IMR-90 (cell line): ENCODE measurements at places on chromosomes 3 and 15.
A peak's percentile ranks its signal among the peaks of the same experiment; 100 is the strongest.

- no peak overlapping the region for H3K4me3 ChIP-seq
- no peaks in the 10 kb centered on the region for H3K27me3 ChIP-seq
- H3K4me1 ChIP-seq = no peaks in the 10 kb centered on the region
These were observed 32.6 kb downstream of the SERPINI2 start for GRCh38 chr3:167441256-167441655.

- no peak overlapping the region for H3K4me3 ChIP-seq
- no peak for DNase-seq
- H3K27me3 ChIP-seq = no peaks in the 10 kb centered on the region
- H3K4me1 ChIP-seq = no peaks in the 10 kb centered on the region
These were observed 41.8 kb downstream of the IQCB1 start for GRCh38 chr3:121793078-121793477.

DNA sequence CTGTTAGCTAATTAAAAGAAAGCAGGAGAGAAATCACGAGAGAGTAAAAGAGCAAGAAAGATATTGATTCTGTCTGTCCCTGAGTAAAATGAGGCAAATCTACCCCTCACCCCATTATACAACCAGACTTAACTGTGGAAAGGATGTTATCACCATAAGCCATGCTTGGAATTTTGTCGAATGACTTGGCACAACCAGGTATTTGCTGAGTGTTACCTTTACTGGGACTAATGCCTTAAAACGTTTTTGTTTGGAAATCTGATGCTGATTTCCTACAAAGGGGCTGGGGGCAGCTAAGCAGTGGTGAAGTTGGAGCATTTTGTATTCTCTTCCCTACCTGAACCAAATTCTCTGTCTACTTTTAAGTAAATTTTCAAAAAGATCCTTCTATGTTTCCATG lies 211.1 kb downstream of the GREM1 start:
- 0 out of 2 replicates have a peak, but pooled peaks cover 2% of the 10 kb centered on the region for H3K36me3 ChIP-seq
- DNase-seq = no peak
- H3K27me3 ChIP-seq = no peaks in the 10 kb centered on the region
- no peak overlapping the region for H3K27ac ChIP-seq

DNA sequence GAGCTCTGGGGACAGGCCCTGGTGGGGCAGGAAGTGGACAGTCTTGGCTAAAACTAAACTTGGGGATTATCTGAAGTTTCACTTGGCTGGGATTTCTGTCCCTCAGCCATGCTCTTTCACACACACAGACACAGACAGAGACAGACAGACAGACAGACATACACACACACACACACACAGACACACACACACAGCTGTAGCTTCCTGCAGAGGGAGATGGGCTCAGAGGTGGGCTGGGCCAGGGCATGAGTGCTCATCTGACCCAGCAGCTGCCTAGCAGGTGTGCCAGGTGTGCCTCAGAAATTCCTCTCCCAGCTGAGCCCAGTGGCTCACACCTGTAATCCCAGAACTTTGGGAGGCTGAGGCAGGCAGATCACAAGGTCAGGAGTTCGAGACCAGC lies 3.3 kb downstream of the RHOV start:
- no peak for DNase-seq
- no peak overlapping the region for H3K27ac ChIP-seq
- peaks cover 25% of the 10 kb centered on the region for H3K27me3 ChIP-seq
- 0 out of 2 replicates have a peak, but pooled peaks cover 1% of the 10 kb centered on the region for H3K4me1 ChIP-seq
- H3K36me3 ChIP-seq = no peaks in the 10 kb centered on the region
- no peak overlapping the region for H3K4me3 ChIP-seq

DNA sequence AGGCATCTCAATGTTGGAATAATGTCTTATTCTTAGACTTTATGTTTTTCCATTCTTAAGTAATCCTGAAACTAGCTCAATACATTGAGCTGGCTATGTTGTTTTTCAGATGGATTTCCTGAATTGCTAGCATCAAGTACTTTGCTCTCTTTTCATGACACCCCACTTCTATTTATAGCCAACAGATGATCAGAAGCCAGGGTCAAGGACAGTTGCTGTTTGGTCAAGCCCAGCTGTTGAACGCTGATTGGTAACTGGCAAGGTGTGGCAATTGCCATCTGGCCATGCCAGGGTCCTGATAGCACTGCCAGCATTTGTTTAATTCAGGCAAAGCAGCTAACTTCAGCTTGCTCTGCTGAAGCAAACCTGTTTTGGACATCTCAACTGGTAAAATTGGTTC lies 46.2 kb upstream of the PLCL2 start:
- no peak overlapping the region for H3K27ac ChIP-seq
- H3K27me3 ChIP-seq = peaks cover 4% of the 10 kb centered on the region
- no peak overlapping the region for H3K4me3 ChIP-seq
- H3K36me3 ChIP-seq = no peaks in the 10 kb centered on the region
- DNase-seq = no peak

DNA sequence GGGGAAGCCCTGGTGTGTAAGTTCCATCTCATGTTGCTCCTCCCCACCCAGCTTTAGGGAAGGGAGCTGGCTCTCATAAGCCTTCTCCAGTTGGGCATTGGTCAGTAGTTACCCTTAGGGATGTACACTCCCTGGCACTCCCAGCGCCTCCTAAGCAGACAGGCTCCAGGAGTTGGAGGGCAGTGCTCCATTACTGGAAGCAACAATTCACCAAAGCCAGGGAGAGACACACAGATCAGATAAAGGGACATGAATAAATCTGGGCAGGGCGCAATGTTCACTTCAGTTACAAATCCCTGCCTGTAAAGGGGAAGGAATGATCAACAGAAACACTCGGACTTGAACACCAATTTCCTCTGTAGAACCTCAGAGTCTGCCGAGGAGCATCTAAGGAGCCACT lies 169.1 kb upstream of the CTNNB1 start:
- no peak for DNase-seq
- H3K27me3 ChIP-seq = no peaks in the 10 kb centered on the region
- H3K4me1 ChIP-seq = no peaks in the 10 kb centered on the region
- no peaks in the 10 kb centered on the region for H3K36me3 ChIP-seq
- no peak overlapping the region for H3K4me3 ChIP-seq

GRCh38 chr3:12974819-12975218 lies 98.4 kb downstream of the IQSEC1 start:
- no peaks in the 10 kb centered on the region; the same call in 1 of the 2 replicates for H3K27me3 ChIP-seq
- no peaks in the 10 kb centered on the region for H3K4me1 ChIP-seq
- H3K4me3 ChIP-seq = no peak overlapping the region
- no peak overlapping the region for H3K27ac ChIP-seq
- DNase-seq = no peak
- no peaks in the 10 kb centered on the region for H3K36me3 ChIP-seq

- DNase-seq = peak; percentile 95
- peak overlapping the region; percentile 38 for H3K27ac ChIP-seq
- H3K27me3 ChIP-seq = no peaks in the 10 kb centered on the region
- H3K4me1 ChIP-seq = peaks cover 37% of the 10 kb centered on the region
- no peaks in the 10 kb centered on the region for H3K36me3 ChIP-seq
These were observed 3.5 kb downstream of the PLXND1 start for GRCh38 chr3:129602730-129603560.

DNA sequence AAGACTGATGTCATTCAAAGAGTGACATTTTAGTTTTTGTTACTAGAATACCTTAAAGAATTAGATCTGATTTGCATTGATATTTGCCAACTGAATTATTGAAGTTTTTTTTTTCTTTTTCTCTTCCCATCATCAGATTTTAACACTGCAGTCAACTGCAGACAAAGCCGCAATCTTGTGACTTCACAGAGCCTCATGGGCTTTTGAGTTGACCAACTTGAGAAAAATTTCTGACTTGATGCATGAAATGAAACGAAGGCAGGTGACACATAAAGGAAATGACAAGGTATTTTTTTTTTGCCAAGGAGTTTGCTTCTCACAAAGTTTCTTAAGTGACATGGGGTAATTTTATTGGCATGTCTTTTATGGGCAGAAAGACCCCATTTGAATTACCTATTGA lies 383.7 kb downstream of the GAP43 start:
- no peak overlapping the region for H3K4me3 ChIP-seq
- no peak overlapping the region for H3K27ac ChIP-seq
- no peaks in the 10 kb centered on the region for H3K36me3 ChIP-seq
- DNase-seq = no peak

- no peak for DNase-seq
- no peak within 1 kb of the TSS for H3K27ac ChIP-seq
These were observed 148.9 kb upstream of the IL12A start for GRCh38 chr3:159839561-159840379.

- H3K27me3 ChIP-seq = no peaks in the 10 kb centered on the region
- peak; percentile 1 for DNase-seq
- no peaks in the 10 kb centered on the region for H3K4me1 ChIP-seq
- no peak overlapping the region for H3K4me3 ChIP-seq
These were observed 613.1 kb downstream of the SI start for GRCh38 chr3:164465172-164465571.
